ENCODE measurements at places on chromosomes 5 and 9. TPM values are rescaled to one million over a fixed set of nuclear protein-coding genes. Genes with fewer than 3 reads are reported as not detected.

HTR4 gene
- not detected for polyA plus RNA-seq

- DNase-seq: no peak
These were observed 160.5 kb upstream of the TNC start for GRCh38 chr9:115278326-115279035.

GRCh38 chr9:4803670-4804530 is 11.2 kb downstream of the RCL1 start:
- no peak for DNase-seq

MYOZ3 gene
- polyA plus RNA-seq: 6.3 TPM

DNA sequence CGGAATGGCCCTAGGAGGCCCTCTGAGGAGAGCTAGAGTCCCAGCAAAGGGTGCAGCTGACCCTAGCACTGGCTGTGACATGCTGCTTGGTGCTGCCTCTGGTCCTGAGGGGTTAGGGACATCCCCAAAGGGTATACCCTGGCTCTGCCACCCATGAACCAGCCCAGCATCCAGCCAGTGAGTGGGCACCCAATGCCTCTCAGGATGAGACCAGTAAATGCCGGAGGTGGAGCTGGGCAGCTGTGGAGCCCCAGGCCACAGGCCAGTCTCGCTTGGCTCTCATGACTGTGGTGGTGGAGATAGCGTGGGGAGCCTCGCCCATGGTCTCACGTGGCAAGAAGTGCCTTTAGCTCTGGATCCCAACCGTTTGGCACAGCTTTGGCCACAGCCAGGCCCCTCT is 3.7 kb upstream of the CEL start:
- no peak for DNase-seq

Measured in right renal pelvis (tissue), 4 donors.